ENCODE measurements at places on chromosomes 5 and 9.
A peak's percentile ranks its signal among the peaks of the same experiment; 100 is the strongest.

- DNase-seq: no peak
Measured at GRCh38 chr9:32350682-32351081, 33.8 kb upstream of the ACO1 start.

- peak; percentile 31 for DNase-seq
Measured at GRCh38 chr5:36073595-36074216, 7.0 kb upstream of the UGT3A2 start.

DNA sequence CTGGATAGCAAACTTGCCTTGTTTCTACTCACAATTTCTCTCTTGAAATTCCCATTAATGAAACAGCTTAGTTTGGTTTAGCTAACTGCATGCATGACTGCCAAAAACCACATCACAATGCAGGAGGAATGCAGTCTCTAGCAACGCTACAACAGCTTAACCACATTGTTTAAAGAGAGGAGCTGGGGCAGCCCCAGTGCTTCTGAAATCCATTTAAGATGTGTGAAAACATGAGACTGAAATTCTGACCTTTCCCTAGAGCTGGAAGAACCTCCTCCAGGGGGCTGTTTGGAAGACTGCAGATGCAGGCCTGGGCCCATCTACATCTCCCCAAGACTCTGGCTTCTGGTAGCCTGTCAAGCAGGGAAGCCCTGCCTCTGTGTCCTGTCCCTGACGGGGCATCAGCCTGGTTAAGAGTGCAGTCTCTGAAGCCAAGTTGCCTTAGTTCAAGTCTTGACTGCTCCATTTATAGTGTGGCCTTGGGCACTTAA lies 157.1 kb downstream of the ZNF462 start:
- DNase-seq: no peak

DNA sequence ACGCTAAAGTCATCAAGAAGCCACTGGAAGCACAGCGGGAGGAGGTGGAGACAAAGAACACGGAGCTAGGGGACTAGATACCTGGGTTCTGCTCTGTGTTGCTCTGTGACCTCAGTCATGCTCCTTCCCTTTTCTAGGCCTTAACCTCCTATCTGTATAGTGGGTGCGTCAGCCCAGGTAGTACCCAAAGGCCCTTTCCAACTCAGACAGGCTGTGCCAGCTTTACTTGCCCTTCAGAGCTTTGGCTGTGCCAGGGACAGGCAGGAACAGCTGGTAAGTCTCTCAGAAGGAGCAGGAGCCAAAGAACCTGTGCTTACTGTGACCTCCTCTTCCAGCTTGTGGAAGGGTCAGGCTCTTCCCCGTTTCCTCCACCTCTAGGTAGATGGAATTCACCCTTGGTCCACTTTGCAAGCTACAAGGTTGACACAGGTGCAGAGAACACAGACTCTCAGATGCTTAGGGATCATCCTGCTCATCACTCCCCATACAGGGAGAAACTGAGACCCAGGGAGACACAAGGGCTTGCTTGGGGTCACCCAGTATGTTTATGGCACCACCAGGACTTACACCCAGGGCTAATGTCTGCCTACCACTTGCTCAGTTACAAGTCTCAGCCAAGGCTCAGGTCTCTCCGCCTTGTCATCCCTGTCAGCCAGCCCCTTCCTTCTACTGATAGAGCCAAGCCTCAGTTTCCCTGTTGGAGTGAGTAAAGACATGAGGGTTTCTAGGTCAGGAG lies 1.7 kb downstream of the CCDC69 start:
- DNase-seq: no peak

GRCh38 chr9:135769489-135770202 lies 67.7 kb downstream of the KCNT1 start:
- DNase-seq: no peak

GRCh38 chr5:67672636-67673035 lies 476.0 kb upstream of the CD180 start:
- no peak for DNase-seq

GRCh38 chr9:14383294-14383693 lies 69.4 kb upstream of the NFIB start:
- no peak for DNase-seq

- DNase-seq: no peak
Measured at GRCh38 chr5:98535901-98536300, 237.6 kb upstream of the RGMB start.

DNA sequence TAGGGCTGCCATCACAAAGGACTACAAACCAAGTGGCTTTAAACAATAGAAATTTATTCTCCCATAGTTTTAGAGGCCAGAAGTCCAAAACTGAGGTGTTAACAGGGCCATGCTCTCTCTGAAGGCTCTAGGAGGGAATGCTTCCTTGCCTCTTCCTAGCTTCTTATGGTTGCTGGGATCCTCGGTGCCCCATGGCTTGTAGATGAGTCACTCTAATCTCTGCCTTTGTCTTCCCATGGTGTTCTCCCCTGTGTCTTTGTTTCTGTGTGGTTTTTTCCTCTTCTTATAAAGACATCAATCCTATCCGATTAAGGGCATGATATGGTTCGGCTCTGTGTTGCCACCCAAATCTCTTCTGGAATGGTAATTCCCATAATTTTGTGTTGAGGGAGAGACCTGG lies 178.8 kb upstream of the NREP start:
- DNase-seq: no peak

DNA sequence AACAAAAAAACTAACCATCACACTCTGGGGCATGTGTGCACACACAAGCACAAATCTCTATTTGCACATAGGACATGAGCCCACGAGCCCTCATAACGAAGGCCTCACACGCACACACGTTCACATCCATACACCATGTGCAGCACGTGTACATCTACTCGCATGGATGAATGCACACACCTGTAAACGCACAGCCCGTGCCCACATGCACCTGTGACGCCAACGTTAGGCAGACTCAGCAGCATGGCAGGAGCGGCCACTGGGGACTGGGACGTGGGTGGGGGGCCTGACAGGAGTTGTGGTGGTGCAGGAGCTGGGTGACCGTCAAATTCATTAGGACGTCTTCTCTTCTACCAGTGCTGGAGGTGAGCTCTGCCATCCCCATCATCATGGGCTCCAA lies 3.2 kb downstream of the SLC34A1 start:
- DNase-seq: no peak

GRCh38 chr5:122586351-122586750 lies 188.5 kb upstream of the SNX2 start:
- DNase-seq: no peak

DNA sequence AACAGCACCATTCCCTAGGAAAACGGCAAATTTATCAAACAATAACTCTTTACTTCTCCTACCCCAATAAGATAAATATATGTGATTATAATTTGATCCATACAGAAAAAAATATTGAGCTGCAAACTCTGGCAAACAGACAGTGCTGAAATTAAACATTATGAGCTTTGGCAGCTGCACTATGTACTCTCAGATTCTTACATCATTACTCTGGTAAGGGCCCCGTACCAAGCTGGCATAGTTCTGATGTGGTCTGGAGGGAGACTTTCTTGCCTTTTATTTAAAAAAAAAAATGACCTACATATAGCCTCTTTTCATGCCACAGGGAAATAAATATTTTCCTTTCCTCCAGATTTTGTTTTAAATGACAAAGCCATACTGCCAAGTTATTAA lies 95.0 kb downstream of the NR6A1 start:
- DNase-seq: no peak

GRCh38 chr5:142357469-142358090 lies 32.8 kb upstream of the SPRY4 start:
- peak; percentile 28 for DNase-seq

Data from CD4-positive, alpha-beta T cell (primary cell).